ENCODE measurements at places on chromosomes 11 and 22. TPM values are rescaled to one million over a fixed set of nuclear protein-coding genes. Genes with fewer than 3 reads are reported as not detected.

GRCh38 chr11:30016588-30017363 lies at the start of gene KCNA4:
Gene KCNA4, minus strand, starts transcription at chr11:30017030. Its CDS starts 4,352 bp downstream, at chr11:30012678.
- DNase-seq = peak; percentile 58

GRCh38 chr22:38572065-38572464 lies 2.1 kb upstream of the DMC1 start:
- peak; percentile 46 for DNase-seq

DNA sequence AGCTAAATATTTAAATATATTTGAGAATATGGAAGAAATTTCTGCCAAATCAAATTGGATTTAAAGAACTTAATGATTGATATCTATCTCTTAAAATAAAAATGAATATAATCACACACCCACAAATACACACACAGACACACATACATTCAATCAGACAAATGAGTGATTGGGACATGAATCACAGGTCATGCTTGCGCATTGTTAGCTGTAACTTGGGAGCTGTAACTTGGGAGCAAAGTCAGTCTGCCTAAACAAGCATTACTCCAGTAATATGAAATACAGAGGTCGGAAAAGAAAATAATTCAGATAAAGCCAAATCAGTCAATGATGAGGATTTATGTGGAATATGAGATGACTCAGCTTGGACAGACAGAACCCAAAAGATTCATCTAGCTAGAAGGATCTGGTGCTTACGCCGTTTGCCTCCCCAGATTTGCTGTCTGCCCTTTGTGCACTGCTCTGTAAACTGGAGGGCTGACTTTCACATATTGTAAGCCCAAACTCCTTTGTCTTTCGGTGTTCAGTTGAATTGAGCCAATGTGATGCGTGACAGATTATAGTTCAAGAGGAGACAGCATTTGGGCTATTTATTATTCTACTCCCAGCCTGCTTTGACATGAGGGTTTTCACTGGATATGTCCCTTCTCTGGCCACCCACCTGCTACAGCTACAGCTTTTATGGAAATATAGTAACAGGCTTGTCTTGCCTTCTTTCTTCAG lies 1.6 kb downstream of the OR56B1 start:
- DNase-seq = no peak

DNA sequence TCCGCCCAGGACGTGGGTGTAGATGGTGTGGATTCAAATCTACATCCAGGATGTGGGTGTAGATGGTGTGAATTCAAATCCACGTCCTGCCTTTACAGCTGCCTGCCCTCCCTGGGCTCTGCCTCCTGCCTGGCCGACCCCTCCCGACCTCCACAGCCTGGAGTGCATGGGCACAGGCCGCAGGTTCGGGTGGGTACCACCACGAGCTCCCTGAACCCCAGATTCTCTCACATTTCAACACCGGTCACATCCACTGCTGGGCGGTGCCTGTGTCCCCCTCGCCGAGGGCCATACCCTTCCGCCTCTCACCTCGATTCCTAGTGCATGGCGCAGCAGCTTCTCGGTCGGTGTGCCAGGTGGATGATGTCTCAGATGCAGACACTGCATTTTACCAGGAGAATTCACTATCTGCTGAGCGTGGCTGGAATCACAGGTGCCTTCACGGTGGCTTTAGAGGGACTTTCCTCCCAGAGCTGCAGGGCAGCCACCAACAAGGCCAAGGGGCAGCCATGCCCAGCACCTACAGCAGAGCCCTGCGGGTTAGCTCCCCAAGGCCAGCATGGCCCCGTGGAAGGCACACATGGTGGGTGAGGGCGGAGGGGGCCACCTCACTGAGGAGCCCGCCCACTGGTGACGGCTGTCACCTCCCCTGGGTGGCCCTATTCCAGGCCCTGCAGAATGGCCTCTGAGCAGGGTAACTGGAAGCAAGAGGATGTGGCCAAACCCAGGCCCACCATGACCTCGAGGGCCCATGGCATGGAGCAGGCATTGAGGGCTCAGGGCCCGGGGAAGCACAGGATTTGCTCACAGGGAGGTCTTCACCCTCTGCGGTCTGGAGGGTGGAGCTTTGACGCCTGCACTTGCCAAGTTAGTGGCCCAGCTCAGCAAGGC lies 638.5 kb downstream of the TBC1D22A start:
- no peak for DNase-seq

- DNase-seq = no peak
Measured at GRCh38 chr22:26364066-26365015, 64.7 kb upstream of the ASPHD2 start.

- no peak for DNase-seq
Measured at GRCh38 chr22:22949953-22950352, 62.3 kb downstream of the IGLL5 start.

DNA sequence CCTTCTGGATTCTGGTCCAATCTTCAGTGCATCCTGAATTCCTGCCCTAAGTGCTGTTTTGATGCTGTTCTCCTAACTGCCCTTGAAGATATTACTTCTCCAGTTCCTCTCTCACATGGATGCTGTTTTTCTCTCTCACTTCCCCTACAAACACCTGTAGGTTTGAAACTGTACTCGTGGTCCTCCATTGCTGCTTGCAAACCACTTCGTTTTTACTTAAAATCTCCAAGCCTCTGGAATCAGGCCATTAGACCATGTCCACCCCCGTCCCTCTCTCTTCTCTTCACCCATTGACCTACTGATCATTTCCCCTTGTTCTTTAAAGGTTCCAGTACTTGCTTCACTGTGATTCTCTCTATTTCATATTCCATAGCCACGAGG lies 988.1 kb downstream of the NTM start:
- no peak for DNase-seq

DNA sequence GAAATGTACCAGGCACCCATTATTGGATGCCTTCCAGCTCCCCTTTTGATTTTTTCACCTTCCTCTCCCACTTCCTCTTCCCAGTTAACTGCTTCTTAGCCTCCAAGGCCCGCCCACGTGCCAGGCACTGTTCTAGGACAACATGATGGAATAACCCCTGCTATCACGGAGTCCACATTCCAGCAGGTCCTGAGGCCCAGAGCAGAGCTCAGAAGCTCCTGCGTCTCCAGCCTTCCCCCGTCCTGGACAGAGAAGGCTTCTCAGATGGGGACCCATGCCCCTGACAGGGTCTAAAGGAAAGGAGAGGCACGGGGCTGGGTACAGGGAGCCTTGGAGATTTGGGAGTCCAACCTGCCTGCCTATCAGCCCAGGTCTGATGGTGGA lies 29.1 kb downstream of the TRIM29 start:
- DNase-seq = no peak

DNA sequence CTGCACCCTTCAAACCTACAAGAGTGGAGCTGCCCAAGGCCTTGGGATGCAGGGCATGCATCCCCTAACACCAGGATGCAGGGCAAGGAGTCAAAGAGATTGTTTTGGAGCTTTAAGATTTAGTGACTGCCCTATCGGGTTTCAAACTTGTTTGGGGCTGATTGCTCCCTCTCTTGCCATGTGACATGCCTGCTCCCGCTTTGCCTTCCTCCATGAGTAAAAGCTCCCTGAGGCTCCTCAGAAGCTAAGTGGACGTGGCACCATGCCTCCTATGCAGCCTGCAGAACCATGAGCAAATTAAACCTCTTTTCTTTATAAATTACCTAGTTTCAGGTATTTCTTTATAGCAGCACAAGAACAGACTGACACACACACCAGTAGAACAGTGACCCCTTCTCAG lies 15.8 kb upstream of the CSF2RB start:
- DNase-seq = no peak

- DNase-seq = no peak
Measured at GRCh38 chr11:72774499-72774898, 19.3 kb downstream of the STARD10 start.

DNA sequence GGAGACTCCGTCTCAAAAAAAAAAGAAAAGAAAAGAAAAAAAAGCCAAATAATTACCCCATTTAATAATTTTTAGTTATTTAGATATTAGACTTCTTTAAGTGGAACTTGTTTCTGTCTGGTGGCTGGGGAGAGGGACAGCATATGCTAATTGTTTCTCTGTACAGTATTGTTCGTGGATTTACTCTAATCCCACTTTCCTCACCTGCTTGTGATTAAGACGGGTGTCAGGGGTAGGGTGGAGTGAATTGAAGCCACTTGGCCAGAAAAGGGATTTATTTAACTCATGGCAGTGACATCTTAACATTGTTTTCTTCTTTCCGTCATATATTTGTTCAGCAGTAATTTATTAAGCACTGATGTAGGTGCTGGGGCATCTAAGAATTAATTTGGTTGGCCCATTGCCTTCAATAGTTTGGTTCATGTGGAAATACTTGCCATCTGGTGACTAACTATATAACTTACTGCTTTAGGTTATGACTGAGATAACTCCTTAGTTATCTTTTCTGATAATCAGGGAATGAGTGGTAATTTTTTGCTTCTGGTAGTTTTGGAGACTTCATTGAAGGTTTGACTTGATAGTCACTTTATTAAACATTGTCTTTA lies 4.6 kb downstream of the TNRC6B start:
- no peak for DNase-seq

GRCh38 chr11:127268932-127269331 lies 268.4 kb upstream of the KIRREL3 start:
- DNase-seq = no peak

DNA sequence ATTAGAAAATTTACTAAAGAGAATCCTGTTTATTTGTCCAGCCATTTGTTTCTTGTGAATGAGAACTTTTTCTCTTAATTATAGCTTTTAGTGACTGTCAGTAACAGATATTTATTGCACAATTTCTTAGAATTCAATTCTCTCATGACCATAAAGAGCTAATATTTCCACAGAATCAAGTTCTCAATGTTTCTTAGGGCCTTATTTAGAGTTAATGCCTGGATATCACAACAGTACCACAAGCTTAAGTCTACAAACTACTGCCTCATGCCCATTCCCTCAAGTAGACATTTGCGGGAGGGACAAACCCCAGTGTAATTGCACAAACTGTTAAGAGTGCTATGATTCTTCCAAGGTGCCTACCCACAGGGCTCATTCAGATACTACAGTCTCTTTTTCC lies 199.7 kb upstream of the POU2AF2 start:
- DNase-seq = no peak

GRCh38 chr11:19561011-19561410 lies 151.6 kb upstream of the NAV2 start:
- no peak for DNase-seq

DNA sequence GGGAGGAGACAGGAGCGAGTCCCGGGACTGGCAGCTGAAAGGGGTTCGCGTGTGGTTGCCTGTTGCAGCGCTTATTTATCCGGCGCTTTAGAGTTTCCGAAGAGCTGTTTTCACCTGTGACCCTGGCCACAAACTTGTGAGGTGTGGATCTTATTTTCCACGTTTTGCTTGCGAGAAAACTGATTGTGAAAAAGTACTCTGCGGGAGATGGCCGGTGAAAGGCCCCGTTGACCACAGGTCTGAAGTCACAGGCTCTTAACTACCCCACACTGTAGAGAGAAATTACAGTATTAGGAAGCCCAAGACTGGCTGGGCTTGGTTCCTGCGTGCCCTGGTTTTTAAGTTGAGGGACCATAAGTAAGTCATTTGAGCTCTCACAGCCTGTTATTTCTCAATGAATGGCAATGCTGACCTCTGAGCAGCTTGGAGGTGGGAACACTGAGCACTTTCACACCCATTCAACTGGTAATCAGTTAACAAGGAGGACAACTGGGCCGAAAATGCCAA lies 379 bp upstream of the RAB38 start:
- DNase-seq = no peak

GRCh38 chr11:69398529-69399492 lies 82.7 kb upstream of the LINC01488 start:
- no peak for DNase-seq

DNA sequence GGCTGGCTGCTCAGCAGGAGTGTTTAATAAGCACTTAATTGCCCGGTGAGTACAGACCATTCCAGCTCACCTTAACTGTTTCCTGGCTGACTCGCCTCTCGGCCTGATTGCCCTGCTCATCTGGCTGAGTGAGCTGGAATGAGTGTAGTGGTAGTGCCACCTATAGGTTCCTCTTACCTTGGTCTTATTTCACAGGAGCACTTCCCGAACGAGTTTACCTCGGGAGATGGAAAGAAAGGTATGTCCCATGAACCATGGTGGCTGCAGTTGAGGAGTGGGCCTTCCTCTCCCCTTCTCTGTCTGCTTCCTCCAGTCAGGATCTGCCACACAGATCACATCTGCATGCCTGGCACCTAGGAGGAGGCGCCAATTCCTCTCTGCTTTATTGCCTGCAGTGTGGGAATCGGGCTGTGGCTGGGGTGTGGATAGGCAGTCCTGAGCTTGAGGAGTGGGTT lies 26.7 kb downstream of the UPB1 start:
- DNase-seq = no peak

DNA sequence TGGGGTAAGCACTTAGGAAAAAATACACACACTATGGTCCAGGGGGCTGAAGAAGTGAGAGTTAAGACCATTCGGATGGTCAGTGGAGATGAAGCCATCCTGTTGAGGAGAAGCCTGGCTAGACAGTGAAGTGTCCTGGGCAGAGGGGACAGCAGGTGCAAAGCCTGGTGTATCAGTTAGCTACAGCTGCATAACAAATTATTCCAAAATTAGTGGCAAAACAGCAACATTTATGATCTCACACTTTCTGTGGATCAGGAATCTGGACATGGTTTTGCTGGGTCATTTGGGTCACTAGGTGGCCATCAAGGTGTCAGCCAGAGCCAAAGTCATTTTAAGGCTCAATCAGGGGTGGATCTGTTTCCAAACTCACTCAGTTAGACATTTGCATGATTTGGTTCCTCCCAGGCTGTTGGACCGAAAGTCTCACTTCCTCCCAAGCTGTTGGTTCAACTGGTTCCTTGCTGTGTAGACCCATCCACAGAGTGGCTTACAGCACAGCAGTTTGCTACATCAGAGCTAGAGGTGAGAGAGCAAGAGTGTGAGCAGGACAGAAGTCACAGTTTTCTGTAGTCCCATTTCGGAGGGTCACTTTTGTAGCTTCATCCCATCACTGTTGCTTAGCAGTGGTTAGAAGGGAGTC lies 80.1 kb upstream of the ALX4 start:
- DNase-seq = no peak

The TLCD5 gene
- total RNA-seq = 16.3 TPM

The NRGN gene
- total RNA-seq = 2.9 TPM

The CLTCL1 gene
- total RNA-seq = 9.8 TPM

The OR4C16 gene
- not detected for total RNA-seq

The CNTF gene
- 1.2 TPM for total RNA-seq

The MUC5B gene
- not detected for total RNA-seq

The DAGLA gene
- 4.9 TPM for total RNA-seq

The OSM gene
- total RNA-seq = 0.41 TPM

The EMSY gene
- total RNA-seq = 28.9 TPM

The RIC3 gene
- total RNA-seq = 42.4 TPM

The AIFM3 gene
- total RNA-seq = 4.5 TPM

The ZC3H12C gene
- 28.9 TPM for total RNA-seq

The SAA4 gene
- total RNA-seq = not detected

All from frontal cortex (tissue), 4 donors.